ENCODE measurements at places on chromosomes 1 and 21.

GRCh38 chr1:247998811-247999210 is 14.6 kb upstream of the OR2L5 start:
- no peak for DNase-seq

GRCh38 chr21:16372586-16372985 is 642.8 kb downstream of the USP25 start:
- DNase-seq: no peak

DNA sequence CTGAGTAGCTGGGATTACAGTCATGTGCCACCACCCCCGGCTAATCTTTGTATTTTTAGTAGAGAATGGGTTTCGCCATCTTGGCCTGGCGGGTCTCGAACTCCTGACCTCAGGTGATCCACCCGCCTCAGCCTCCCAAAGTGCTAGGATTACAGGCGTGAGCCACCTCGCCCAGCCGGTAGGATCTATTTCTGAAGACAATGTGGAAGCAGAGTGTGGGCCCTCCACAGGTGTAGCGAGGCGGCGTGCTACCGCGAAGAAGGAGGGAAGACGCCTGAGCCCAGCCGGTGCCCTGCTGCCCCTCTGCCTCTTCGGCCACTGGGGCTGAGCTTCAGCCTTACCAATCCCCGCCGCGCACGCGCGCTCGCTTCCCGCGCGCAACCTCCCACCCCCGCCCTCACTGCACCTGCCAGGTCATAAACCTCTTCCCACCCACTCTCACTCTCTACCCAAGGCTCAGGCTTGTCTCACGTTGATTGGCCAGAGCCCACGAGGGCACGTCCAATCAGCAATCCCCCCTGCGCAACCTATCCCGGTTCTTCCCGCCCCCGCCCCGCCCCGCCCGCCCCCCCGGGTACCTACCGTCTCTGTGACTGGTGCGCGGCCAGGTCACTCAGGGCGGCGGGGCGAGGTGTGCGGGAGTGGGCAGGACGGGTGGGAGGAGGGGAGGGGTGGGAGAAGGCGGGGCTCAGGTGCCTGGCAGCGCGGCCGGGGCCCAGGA is 409 bp upstream of the HOOK1 start:
- DNase-seq: peak; percentile 92

DNA sequence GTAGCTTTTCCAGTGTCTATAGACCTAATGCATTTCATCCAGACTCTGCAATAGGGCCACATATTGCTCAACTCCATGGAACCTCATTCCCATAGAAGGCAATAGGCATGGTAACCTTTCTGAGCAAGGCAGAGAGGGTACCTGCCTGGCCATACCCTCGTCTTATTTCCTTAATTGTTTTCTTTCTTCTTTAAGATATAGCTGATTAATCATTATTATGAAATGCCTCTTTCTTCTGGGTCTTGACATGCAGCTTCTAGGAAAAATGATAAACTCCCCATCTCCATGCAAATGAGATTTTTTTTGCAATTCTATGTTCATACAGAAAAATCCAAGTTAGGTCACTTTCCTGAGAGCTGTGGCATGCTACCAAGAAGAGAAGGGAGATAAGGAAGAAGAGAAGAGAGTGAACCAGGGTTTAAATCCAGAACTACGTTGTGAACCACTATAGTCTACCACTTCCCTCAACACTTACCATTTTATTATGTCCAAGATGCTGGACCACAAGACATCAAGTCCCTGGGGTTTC is 33.0 kb upstream of the IL20 start:
- DNase-seq: no peak

DNA sequence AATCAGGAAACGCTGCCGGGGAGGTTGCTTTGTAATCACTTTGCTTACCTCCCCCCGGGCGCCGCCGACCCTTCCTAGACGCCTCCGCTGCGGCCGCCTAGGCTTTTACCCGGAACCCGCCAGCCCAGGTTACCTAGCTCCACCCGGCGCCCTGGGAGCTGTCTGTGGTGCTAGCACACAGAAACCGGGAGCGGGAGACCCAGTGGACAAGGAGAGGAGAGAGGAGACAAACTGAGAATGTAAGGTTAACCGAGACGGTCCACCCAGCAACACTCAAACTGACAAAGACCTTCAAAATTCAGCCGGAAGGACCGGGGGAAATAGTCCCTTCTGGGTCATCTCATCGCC is 9.8 kb downstream of the BARHL2 start:
- no peak for DNase-seq

GRCh38 chr1:223700388-223700918 is 11.9 kb upstream of the CAPN2 start:
- no peak for DNase-seq

DNA sequence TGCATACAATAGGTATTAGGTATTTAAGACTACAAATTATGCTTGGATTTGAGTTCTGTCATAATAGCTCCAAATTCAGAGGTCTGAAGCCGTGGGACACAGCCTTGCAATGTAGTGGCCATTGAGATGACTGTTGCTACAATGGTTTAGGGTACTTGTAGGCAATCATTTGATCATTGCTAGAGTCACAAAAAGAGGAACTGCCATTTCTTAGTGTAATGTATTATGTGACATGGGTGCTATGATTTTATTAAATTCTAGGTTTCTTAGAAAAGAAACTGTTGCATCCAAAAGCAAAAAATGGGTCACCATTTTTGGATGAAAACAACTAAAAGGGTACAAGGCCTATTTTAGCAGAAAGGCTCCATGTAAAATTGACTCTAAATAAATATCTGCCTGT is 129.9 kb upstream of the ZNF644 start:
- no peak for DNase-seq

DNA sequence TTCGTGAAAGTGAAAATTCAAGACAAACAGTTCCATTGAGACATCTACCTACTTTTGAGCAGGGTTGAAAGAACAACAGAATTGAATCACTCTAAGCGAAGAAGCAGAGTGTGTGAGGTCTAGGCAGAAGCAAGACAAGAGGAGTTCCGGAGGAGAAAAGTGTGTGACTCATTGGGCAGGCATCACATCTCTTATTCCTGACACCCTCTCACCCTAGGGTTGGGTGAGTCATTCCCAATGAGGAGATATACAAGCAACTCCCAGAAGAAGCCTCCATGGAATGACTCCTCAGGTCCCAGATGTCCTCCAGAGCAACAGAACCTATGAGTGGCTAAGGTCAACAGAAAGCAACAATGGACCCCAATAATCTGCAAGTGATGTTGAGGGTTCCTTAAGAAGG is 138.1 kb downstream of the TPR start:
- DNase-seq: no peak

DNA sequence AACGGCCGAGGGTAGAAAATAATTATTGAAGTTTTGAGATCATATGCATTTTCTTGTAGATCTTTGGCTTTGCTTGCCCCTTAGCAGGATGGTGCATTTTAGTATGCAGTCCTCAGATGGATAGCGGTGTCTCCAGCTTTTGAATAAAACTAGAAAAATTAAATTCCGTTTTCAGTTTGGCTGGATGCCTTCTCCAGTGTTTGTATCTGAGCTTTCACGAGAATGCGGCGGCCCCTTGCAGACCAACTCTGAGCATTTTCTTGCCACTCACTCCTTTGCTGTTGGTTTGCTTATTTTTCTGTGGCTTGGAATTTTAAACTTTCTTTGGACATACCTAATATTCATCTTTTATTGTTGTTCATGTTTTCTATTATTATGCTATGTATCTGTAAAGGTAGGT is 192.6 kb downstream of the NFIA start:
- no peak for DNase-seq

DNA sequence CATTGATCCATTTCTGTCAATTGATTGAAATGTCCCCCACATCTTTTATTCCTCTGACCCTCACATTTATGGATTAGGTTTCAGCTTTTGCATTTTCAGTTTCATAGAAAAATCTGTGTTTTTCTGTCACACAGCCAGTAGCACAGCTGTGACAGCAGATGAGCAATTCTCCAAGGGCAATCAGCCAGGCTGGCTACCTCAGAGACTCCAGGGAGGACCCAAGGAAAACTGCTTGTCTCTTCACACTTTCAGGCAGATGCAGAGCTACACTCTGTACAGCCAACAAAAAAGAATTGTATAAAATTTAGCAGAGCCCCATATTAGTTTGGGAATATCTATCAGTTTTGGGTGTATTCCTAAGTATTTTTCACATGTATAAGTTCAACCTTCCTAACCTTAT is 257.2 kb downstream of the LRRC7 start:
- no peak for DNase-seq

- no peak for DNase-seq
These were observed 33.5 kb upstream of the KLF17 start for GRCh38 chr1:44084998-44085675.

DNA sequence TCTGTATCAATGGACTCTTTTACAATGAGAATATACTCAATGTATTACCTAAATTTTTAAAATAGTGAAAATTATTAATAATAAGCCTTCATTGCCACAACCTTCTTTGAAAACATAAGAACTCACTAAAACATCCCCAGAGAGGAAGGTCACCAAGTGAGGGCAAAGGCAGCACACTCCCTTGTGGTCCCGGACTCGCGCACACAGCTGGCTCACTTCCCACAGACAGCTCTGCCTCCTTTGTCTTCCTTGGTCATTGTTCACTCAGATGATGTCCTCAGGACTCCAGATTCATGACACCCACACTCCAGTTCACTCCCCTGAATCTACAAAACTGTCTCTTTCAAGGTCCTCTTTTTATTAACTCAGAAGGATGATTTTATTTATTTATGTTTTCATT is 19.2 kb upstream of the UBR4 start:
- no peak for DNase-seq

- DNase-seq: no peak
These were observed 76.4 kb downstream of the UBE4B start for GRCh38 chr1:10108948-10109708.

DNA sequence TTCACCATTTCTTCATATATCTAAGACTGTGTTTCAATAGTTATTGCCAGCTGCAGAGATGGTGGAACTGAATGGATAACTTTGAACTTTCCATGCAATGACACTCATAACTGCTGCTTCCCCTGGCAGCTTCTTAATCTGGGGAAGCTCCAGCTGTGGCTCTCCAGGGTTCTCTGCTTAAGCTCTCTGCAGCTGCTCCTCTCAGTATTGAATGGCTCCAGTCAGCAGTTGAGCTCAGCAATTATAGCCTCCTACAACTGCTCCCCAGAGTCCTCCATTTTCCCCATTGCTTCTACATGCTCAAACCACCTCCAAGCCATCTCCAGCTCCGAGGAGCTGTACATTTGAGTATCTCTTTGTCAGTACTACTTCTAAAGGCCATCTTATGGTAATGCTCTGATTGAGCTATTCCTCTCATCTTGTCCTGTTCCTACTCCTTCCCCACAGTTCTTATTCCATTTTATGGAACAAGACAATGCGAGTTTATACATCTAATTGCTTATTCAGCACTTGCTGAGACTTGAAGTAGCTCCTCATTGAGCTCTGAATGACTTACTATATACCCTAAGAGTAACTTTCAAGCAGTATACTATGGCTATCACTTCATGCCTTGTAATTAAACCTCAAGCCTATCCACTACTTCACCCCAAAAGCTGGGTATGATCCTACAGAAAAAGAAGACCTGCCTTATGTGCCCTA is 362.4 kb downstream of the NEGR1 start:
- DNase-seq: peak; percentile 9

GRCh38 chr21:44934797-44935532 is 4.9 kb upstream of the SLX9 start:
- no peak for DNase-seq

DNA sequence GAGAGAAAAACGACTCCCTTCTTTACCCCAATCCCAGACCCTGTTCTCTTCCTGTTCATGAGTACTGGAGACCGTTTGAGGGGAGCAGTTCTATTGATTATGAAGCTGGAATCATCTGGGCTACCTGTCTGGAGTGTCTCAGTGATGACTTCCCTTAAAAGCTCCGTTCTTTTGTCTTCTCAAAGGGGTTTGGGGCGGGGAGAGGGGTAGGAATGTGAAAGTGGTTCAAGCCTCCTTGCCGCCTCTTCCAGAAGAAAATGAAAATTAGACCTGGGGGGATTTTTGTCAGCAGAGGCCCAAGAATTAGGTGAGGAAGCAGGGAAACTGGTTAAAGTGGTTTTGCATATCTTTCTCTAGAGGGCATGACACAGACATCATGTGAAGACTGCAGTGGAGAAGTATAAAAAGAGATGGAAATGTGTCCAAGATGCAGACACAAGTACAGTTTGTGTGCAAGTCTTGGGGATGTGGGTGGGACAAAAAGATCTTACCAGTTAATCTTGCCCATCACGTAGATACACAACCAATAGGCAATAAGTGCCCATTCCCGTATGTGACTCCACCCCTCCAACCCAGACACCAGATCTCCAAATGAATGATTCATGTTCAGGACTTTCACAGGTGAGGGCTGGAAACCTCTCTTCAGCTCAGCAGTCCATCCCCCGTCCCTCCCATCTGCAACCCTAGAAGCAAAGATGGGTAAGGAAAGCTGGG is 470 bp upstream of the MTMR11 start:
- peak; percentile 83 for DNase-seq

Measured in NCI-H187 treated with DMSO at 0.1 percent for 48 hours (cell line).